NK-92 treated with Interleukin-12 subunit alpha and Interleukin-12 subunit beta, amount 100 ng/mL, for 24 hours (cell line): ENCODE measurements at places on chromosomes 6 and 20.

DNA sequence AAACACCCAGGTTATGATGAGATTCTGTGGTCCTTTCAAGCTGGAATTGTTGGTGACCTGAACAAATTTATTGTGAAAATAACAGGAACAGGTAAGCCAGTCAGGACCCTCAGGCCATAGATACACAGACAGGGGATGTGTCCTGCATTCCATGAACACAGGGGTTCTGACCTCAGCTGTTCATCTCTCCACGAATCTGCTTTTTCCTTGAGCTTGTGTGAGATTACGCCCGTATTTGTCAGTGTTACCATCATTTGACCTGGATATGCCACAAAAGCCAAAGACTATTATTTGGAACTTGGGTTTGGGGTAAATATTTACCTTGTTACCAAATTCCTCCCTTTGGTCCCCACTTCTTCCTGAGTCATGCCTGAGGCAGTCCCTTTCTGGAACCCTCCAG lies 288.9 kb downstream of the PREX1 start:
- no peak for DNase-seq

- no peak for DNase-seq
Measured at GRCh38 chr20:18524646-18525045, 16.9 kb downstream of the SEC23B start.

- DNase-seq, result no peak
Measured at GRCh38 chr20:16714242-16714641, 15.6 kb upstream of the SNRPB2 start.

DNA sequence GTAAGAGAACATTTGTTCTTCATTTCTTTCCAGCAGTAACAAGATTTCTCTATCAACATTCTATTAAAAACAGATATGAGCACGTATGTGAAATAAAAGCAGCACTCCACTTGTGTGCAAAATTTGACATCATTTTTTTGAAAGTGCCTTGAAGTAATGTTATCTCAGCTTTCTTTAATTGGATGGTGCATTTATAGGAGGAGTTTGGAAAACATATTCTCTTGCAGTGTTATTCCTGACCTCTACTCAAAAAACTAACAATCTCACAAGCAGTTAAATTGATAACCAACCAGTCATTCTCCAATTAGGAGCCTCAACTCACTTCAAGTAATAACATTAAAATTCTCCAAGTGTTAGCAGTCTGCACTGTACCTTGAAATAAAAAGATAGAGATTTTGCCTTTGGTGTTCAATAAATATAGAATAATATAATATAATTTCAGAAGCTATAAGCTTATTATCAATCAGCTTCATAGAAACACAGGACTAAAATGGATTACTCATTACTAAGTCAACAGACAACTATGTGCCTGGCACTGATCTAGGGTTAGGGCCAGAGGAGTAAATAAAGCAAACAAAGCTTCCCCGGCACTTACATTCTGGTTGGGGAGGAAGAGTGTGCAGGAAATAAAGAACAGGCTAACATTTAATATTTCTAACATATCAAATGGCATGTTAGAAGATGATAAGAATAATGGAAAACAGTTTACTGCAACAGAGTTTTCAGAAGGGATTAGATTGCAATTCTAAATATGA lies 149.0 kb upstream of the SGK1 start:
- DNase-seq, result no peak
